ENCODE measurements at places on chromosomes 7 and 10. TPM values are rescaled to one million over a fixed set of nuclear protein-coding genes. Genes with fewer than 3 reads are reported as not detected.
A peak's percentile ranks its signal among the peaks of the same experiment; 100 is the strongest.

- DNase-seq = no peak
Observed at GRCh38 chr7:75985009-75985517, 9.3 kb downstream of the TMEM120A start.

DNA sequence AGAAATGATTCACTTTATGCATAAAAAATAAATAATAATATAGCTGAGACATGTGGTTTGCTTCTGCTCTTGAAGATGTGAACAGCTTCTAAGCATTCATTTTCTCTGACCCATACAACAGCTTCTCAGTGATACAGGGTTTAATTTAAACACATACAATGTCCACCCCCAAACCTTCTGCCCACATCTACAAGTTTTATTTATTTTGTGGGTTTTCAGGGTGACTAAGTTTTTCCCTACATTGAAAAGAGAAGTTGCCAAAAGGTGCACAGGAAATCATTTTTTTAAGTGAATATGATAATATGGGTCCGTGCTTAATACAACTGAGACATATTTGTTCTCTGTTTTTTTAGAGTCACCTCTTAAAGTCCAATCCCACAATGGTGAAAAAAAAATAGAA is 17.2 kb downstream of the INHBA start:
- DNase-seq = no peak

GRCh38 chr10:104521901-104522694 is 119.0 kb upstream of the SORCS3 start:
- DNase-seq = peak; percentile 75

DNA sequence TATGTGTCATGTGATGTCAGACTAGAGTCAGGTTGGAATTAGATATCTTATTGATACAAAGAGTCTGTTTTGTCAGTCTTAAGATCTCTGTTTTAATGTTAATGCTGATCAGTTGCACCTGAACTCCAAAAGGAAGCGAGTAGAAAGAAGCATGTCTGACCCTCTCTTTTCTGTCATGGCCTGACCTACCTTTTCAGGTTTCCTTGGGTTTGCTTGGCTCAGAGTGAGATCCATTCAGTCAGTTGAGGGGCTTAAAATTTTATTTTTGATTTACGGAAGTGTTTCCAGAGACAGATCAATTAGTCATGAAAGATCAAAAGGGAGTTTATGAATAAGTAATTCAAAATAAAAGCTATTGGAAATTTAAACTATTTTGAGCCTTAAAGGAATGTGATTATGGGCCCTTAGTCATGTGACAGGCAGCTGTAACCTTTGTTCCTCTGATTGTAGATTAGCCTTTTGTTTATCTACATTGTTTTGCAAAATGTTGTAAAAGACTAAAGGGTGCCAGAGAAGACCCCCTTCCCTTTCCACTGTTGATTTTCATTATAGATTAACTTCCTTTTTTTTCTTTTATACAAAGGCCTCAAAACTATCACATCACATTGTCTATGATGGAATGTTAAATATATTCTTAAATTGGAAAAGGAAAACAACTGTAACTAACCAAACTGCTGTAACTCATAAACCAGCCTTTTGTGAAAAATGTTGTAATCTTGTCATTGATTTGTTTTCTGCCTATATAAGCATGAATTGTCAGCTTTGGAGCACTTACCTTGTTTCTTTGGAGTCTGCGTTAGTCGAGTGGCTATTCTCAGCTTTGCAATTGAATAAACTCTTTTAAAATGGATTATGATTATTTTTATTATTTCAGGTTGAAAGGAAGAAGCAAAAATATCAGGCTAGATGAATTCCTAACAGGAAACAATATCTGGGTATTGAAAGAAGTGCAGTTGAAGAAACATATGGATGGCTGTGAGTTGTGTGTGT is 195.5 kb upstream of the MBL2 start:
- DNase-seq = no peak

DNA sequence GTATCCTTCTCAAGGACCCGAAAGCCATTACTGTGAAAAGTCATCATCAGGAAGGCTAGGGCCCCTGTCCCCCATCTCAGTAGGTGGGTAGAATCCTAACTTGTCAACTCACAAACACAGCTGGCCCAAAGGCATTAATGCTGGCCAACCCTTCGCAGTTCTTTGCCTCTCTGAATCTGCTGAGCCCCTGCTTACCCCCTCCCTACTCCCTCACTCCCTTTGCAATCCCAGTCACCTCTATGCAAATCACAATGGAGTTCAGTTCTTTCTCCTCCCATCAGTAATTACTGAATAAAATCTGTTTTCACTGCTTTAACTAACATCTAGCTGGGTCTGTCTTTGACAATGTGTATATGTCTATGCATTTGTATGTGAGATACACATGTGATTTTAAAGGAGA is 38.1 kb upstream of the AOAH start:
- DNase-seq = no peak

- no peak for DNase-seq
Observed at GRCh38 chr7:28169230-28169629, 11.4 kb downstream of the JAZF1 start.

GRCh38 chr7:11540271-11540761 is 291.7 kb downstream of the THSD7A start:
- DNase-seq = peak; percentile 24

DNA sequence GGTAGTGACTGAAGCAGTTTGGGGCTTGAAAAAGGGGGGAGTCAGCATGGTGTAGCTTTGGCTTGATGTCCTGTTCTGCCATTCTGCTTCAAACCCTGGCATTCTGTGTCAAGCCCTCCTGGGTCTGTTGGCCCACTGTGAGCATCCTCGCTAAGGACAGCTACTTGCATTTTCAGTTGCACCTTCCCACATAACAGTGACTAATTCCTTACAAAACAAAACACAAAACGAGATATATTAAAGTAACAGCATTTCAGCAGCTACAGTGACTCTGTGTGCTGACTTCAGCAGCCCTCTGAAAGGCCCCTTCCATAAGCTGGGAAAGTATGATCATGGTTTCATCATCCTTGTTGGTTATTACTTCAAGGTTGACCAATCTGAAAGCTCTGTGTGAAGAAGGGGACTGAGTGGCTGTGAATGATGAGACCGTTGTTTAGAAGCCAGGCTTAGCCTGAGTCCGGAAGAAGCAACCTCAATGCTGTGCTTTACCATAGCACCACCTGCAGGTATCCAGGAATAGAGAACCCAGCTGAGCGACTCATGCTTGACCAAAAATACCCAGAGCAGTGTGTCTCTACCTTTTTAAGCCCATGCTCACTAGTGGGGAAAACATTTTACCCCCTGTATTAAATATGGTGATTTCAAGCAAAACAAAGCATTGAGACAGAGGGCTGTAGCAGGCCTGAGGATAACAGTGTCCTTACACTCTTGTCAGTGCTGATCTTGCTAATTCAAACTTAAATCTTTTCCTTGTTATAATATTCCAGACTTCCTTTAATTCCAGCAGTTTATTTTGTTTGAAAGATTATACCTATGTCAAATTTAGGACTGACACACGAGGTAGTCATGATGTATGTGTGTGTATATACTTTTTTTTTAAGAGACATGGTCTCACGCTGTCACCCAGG is 42.6 kb upstream of the CC2D2B start:
- peak; percentile 65 for DNase-seq

- DNase-seq = no peak
Observed at GRCh38 chr7:78734626-78735025, 718.8 kb downstream of the MAGI2 start.

DNA sequence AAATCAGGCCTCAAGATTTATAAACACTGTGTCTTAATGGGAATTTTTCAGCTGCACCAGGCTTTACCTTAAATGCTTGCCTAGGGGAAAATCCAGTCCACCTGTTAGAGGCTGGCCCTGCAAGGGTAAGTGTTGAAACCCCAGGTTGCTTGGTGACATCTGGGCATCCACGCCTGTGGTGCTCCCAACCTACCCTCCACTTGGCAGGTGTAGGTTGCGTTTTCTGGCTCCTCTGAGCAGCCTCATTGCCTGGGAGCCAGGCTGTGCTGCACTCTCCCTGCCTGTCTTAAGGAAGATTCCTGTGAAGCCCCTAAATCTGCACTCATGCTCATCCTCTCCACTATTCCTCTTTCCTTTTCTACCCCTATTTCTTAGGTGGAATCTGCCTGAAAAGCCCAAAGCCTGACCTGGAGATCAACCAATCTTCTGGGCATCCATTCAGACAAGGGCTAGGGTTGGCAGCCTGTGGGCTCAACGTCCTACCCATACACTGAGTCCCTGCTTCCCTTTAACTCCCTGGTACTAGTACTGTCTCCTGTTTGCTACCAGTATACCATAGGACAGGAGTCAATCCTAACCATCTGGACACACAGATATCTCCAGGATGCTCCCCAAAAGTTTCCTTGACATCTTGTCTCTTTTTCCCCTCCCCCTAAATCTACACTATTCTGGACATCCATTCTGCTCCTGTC is 150.4 kb downstream of the PDE1C start:
- no peak for DNase-seq

- no peak for DNase-seq
Observed at GRCh38 chr7:12695965-12696364, 8.5 kb downstream of the ARL4A start.

GRCh38 chr10:84654671-84655070 is 326.3 kb downstream of the CCSER2 start:
- DNase-seq = no peak

DNA sequence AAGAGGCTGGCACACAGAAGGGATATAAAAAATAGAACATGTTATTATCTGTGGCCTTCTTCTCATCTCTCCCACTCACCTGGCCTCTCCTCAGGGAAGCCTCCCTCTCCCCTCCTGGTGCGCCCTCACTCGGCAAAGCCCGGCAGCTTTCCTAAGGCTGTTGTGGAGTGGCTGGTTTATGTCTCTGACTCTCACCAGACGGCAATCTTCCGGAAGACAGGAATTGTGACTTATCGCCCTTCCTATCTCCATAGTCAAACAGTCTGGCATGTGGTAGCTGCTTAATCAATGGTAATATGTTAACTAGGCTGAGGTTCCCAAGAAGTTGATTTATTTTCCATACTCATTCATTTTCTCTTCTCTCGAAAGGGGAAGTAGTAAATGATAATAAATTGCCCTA is 78.7 kb downstream of the ATXN7L1 start:
- no peak for DNase-seq

GRCh38 chr10:74135452-74135851 is 15.2 kb downstream of the AP3M1 start:
- no peak for DNase-seq

DNA sequence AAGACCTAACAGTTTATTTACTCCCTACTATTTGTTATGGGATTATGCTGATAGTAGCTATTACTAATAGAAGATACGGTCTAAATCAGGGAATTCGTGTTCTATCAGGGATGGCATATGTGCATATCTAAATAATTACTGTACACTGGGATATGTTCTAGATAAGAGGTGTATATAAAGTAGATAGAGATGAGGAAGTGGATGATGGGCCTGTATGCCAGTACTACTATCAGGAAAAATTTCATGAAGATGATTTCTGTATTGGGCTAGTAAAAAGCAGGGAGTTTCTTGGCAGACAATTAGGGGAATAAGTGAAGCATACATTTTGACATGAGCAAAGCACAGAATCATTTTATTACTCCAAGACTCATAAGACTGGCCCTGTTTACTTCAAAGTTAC is 26.2 kb downstream of the PTPN12 start:
- no peak for DNase-seq

DNA sequence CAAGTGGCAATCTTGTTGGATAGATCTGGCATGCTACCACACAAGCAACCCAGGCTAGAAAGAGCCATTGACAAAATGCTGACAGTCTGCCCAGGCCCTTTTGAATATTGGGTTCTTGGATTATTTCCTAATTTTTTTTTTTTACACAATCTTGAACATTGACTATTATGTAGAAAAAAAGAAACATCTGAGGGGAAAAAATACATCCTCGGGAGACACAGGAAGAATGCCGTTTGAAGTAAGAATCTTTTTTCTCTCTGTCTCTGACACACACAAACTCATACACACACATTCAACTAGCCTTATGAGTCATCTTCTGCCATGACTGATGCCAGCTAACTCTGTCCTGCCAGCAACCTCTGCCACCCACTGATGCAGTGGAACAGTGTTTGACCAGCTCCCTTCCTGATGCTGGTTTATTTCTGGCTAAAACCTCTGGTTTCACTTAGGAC is 47.2 kb downstream of the SORBS1 start:
- DNase-seq = peak; percentile 87

Gene ARHGAP12
- polyA plus RNA-seq = 45.4 TPM

Gene IKZF5
- 22.8 TPM for polyA plus RNA-seq

Gene CNPY1
- polyA plus RNA-seq = 0.41 TPM

Gene CISD1
- 107 TPM for polyA plus RNA-seq

Gene MYL10
- 0.44 TPM for polyA plus RNA-seq

Gene ABLIM1
- 100 TPM for polyA plus RNA-seq

Gene TBL2
- polyA plus RNA-seq = 36.8 TPM

Gene ACTL6B
- polyA plus RNA-seq = 89.8 TPM

Gene LIPK
- polyA plus RNA-seq = not detected

Gene CYP2C19
- not detected for polyA plus RNA-seq

Gene ADAM8
- polyA plus RNA-seq = 4.9 TPM

Data from spinal cord (tissue), 10 donors.